Esophagus squamous epithelium (tissue), 5 donors: ENCODE measurements at places on chromosomes 13 and 19.

- H3K4me3 ChIP-seq = no peak overlapping the region
- no peaks in the 10 kb centered on the region for H3K36me3 ChIP-seq
- no peak for DNase-seq
- peaks cover 16% of the 10 kb centered on the region for H3K4me1 ChIP-seq
- no peak overlapping the region for H3K27ac ChIP-seq
- no peaks in the 10 kb centered on the region for H3K27me3 ChIP-seq
Measured at GRCh38 chr19:35451338-35452096, 3.5 kb downstream of the FFAR2 start.

DNA sequence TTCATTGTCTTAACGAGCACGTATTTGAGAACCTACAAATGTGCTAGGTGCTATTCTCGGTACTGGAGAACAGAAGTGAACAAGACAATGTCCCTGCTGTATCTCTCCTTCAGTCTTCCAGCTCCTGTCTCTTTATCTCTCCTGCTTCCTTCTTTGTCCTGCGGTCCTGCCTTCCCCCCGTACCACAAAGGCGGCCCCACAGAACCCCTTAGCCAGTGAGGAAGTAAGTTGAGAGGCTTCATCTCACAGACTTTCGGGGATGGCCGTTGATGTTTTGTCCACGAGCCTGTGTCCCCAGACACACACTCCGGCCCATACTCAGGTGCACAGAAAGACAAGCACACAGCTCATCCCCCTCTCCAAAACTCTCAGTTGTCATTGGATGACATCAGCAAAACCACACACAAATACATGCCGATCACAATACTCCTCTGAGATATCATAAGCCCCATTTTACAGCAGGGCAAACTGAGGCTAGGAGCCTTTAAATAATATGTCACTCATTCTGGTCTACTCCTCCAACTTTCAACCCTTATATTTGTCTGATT is 507 bp upstream of the SWSAP1 start:
- peaks cover 6% of the 10 kb centered on the region for H3K36me3 ChIP-seq
- DNase-seq = no peak
- peak overlapping the region; percentile 96 for H3K27ac ChIP-seq
- no peaks in the 10 kb centered on the region for H3K27me3 ChIP-seq
- peak overlapping the region; percentile 62 for H3K4me3 ChIP-seq

- DNase-seq = no peak
- no peak overlapping the region for H3K27ac ChIP-seq
- no peak overlapping the region for H3K4me3 ChIP-seq
- no peaks in the 10 kb centered on the region for H3K27me3 ChIP-seq
Measured at GRCh38 chr13:75585153-75585552, 35.6 kb downstream of the UCHL3 start.

- no peaks in the 10 kb centered on the region for H3K4me1 ChIP-seq
- H3K36me3 ChIP-seq = no peaks in the 10 kb centered on the region
- H3K4me3 ChIP-seq = no peak overlapping the region
- no peaks in the 10 kb centered on the region for H3K27me3 ChIP-seq
- H3K27ac ChIP-seq = no peak overlapping the region
Measured at GRCh38 chr19:35236638-35237400, 8.3 kb upstream of the FAM187B start.

DNA sequence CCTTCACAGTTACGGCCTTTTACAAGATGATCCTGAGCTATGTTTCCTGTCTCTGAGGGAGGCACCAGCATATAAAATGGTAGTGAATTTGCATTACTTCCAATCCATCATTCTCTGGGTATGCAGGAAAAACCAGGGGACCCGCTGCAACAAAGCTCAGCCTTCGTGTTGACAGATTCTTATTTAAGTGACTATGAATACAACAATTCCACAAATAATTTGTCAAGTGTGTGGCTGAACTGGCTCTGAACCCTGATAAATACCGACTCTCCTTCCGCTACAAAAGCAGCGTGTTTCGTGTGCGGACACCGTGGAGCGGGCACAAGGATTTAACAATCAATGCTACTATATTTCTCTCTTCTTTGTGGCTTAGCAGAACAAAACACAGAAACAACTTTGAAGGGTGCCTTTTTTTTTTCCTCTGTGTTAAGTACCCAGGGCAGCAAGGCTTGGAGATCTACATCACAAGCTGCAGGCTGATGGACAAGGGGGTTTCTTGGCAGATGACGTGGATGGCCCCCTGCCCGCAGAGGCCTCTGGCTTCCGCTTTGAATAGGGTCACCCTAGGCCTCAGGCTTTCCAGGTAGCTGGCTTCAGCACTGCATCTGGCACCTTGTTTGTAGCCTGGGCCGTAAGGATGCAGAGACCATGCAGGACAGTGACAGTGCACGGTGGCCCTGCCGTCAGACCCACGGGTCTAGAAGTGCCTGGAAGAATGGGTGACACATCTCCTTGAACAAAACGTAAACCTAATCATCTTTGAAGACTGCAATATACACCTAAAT is 280.5 kb upstream of the TSHZ3 start:
- no peak overlapping the region for H3K4me3 ChIP-seq
- no peak overlapping the region for H3K27ac ChIP-seq
- H3K36me3 ChIP-seq = no peaks in the 10 kb centered on the region
- no peaks in the 10 kb centered on the region for H3K4me1 ChIP-seq

- peaks cover 82% of the 10 kb centered on the region for H3K36me3 ChIP-seq
- H3K27ac ChIP-seq = no peak overlapping the region
- no peak overlapping the region for H3K4me3 ChIP-seq
- no peaks in the 10 kb centered on the region for H3K27me3 ChIP-seq
- H3K4me1 ChIP-seq = no peaks in the 10 kb centered on the region
- no peak for DNase-seq
Measured at GRCh38 chr19:11020982-11021759, 60.3 kb downstream of the SMARCA4 start.

GRCh38 chr19:13987101-13987890 is 18.8 kb downstream of the RFX1 start:
- H3K4me1 ChIP-seq = peaks cover 11% of the 10 kb centered on the region
- H3K27me3 ChIP-seq = no peaks in the 10 kb centered on the region
- no peak overlapping the region for H3K4me3 ChIP-seq
- peak overlapping the region; percentile 74 for H3K27ac ChIP-seq
- DNase-seq = no peak

DNA sequence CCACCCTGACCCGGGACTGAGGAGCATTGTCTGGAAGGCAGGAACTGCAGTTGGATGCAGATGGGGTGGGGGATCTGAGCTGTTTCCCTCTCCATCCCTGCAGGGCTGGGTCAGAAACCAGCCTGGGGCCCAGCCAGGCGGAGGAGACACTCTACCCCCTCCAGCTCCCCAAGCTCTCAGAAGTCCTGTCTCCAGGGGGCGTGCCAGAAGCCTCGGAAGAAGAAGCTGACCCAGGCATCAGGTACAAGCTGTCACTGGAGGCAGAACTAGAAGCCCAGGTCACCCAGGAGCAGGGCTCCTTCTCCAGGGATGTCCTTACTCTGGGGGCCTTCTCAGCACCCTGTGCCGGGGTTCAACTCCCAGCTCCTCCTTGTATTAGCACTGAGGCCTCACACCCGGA is 15.5 kb downstream of the SIX5 start:
- H3K27ac ChIP-seq = no peak overlapping the region
- no peak overlapping the region for H3K4me3 ChIP-seq
- no peaks in the 10 kb centered on the region for H3K4me1 ChIP-seq
- no peak for DNase-seq
- H3K36me3 ChIP-seq = no peaks in the 10 kb centered on the region
- H3K27me3 ChIP-seq = no peaks in the 10 kb centered on the region

GRCh38 chr19:15025217-15025616 is 24.1 kb upstream of the CASP14 start:
- no peaks in the 10 kb centered on the region for H3K4me1 ChIP-seq
- H3K27ac ChIP-seq = no peak overlapping the region
- no peak for DNase-seq
- H3K4me3 ChIP-seq = no peak overlapping the region
- no peaks in the 10 kb centered on the region for H3K36me3 ChIP-seq
- H3K27me3 ChIP-seq = no peaks in the 10 kb centered on the region

DNA sequence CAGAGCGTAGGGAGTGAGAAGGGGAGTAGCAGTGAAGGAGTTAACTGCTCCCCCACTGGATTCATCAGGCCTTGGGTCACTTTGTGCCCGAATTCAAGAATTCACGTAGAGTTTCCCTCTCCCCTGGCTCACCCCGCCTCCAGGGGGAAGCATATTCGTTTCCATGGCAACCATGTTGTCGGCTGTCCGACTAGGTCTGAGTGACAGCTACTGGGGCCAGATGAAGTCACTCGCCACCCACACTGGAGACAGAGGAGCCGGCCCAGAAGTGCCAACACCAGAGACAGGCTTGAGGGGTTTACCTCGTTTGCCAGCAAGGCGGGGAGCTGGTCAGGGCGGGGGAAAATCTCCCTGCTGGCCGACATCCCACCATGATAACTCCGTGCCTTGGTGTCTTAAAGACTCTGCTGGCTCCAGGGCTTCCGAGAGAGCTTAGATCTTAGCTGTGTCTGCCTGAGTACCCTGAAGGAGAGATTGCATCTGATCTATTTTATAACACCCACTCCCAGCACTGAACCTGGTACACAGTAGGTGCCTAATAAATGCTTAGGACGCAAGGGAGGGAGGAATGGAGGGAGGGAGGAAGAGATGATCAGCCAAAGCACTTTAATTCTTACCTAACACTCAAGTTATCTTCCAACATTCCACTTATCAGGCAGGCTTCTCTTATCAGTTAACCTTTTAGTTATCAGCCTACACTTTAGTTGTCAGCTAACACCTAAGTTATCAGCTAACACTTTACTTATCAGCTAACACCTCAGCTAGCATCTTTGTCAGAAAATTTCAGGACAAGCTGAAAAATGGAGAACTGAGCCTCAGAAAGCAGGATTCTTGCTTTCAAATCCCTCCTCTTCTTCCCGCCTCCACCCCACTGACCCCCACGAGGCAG is 57.2 kb upstream of the ZNRF4 start:
- DNase-seq = no peak
- no peak overlapping the region for H3K4me3 ChIP-seq
- no peaks in the 10 kb centered on the region for H3K4me1 ChIP-seq
- no peaks in the 10 kb centered on the region for H3K36me3 ChIP-seq
- H3K27me3 ChIP-seq = peaks cover 16% of the 10 kb centered on the region
- H3K27ac ChIP-seq = no peak overlapping the region

DNA sequence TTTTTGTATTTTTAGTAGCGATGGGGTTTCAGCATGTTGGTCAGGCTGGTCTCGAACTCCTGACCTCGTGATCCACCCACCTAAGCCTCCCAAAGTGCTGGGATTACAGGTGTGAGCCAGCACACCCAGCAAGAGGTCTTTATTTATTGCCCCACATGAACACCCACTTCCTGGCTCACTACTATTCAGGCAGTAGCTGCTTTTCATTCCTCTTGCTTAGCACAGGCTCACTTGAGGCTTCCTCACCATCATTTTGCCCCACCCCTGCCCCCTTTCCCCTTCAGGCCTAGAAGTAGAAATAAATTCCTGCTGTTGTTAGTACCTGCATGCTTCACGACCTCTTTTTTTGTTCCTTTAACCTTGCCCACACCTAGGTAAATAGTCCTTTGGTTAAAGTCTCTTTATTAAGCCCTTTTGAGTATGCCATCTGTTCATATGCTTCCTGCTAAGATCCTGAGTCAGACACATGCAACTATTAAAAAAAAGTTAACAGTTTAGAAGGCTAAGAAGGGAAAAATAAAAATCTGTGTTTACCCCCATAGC is 33.5 kb upstream of the ITM2B start:
- no peaks in the 10 kb centered on the region for H3K36me3 ChIP-seq
- H3K27me3 ChIP-seq = no peaks in the 10 kb centered on the region
- no peaks in the 10 kb centered on the region for H3K4me1 ChIP-seq
- no peak for DNase-seq
- H3K27ac ChIP-seq = no peak overlapping the region

- no peaks in the 10 kb centered on the region for H3K27me3 ChIP-seq
- no peaks in the 10 kb centered on the region for H3K36me3 ChIP-seq
- DNase-seq = no peak
- no peaks in the 10 kb centered on the region for H3K4me1 ChIP-seq
- H3K27ac ChIP-seq = no peak overlapping the region
- no peak overlapping the region for H3K4me3 ChIP-seq
Measured at GRCh38 chr13:79282976-79283375, 123.1 kb downstream of the RBM26 start.

DNA sequence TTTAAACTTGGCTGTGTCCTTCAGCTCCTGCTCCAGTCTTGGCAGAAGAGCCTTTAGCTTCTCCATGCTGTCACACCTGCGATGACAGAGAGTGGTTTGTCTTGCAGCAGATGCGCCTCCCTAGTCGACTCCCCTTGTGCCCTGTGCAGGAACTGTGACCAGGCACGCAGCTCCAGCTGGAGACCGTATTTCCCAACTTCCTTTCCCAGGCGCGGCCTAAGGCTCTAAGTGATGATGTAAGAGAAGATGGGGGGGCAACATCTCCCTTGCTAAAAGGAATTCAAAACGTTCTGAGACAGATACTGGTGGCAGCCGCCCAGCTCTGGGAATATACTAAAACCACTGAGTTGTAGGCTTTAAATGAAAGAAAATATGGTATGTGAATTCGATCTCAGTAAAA is 16.3 kb downstream of the DCUN1D2 start:
- no peaks in the 10 kb centered on the region for H3K27me3 ChIP-seq
- DNase-seq = no peak
- no peak overlapping the region for H3K27ac ChIP-seq
- H3K36me3 ChIP-seq = no peaks in the 10 kb centered on the region

DNA sequence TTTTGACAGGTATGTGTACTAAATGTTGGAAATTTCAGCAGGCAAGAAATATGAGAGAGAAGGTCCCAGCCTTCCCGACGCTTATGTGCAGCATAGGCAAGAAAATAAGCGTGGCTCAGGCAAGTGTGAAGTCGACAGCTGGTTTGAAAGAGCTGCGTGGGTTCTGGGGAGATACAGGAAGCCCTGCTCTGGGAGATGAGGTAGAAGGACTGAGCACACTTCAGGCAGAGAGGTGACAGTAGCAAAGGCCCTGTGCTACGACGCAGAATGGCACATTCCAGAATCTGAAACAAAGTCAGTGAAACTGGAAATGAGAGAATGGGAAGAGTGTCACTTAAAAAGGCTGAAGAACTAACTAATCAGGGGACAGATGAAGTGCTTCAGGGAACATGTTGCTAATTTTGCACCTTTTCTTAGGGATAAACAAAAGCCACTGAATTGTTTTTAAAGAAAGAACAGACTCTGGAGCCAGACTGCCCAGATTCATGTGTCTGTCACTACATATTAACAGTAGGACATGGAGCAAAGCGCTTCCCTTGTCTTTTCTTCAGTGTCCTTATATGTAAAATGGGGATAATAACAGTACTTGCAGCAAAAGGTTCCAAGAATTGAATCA is 160.1 kb downstream of the SPRY2 start:
- no peaks in the 10 kb centered on the region for H3K27me3 ChIP-seq
- H3K27ac ChIP-seq = no peak overlapping the region
- DNase-seq = no peak

- H3K4me3 ChIP-seq = peak overlapping the region; percentile 75
- H3K27me3 ChIP-seq = peaks cover 26% of the 10 kb centered on the region
- no peaks in the 10 kb centered on the region for H3K36me3 ChIP-seq
- H3K4me1 ChIP-seq = peaks cover 88% of the 10 kb centered on the region
- DNase-seq = no peak
- H3K27ac ChIP-seq = peak overlapping the region; percentile 60
Measured at GRCh38 chr13:94710881-94711560, 1.3 kb downstream of the SOX21 start.

DNA sequence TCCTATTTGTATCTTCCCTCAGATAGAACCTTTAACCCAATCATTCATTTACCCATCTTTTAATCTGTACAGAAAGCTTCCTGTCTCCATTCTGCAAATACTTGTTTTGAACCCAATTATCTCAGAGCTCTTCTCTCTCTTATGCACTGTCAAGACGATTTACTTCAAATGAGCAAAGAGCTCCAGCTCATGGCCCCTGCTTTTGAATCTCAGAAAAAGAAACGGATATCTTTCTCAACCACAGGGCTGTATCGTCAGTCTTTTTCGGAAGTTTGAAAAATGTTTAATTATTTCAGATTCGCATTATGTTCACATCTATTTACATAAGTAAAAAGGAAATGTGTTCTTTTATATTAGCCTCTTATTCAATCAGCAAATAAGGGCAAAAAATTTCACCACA is 322.7 kb upstream of the NBEA start:
- no peaks in the 10 kb centered on the region for H3K36me3 ChIP-seq
- DNase-seq = no peak
- no peak overlapping the region for H3K27ac ChIP-seq
- H3K4me3 ChIP-seq = no peak overlapping the region
- no peaks in the 10 kb centered on the region for H3K4me1 ChIP-seq
